ENCODE measurements at places on chromosomes 3 and 15.

GRCh38 chr3:125236331-125236903 lies 23.9 kb upstream of the SLC12A8 start:
- DNase-seq: no peak

DNA sequence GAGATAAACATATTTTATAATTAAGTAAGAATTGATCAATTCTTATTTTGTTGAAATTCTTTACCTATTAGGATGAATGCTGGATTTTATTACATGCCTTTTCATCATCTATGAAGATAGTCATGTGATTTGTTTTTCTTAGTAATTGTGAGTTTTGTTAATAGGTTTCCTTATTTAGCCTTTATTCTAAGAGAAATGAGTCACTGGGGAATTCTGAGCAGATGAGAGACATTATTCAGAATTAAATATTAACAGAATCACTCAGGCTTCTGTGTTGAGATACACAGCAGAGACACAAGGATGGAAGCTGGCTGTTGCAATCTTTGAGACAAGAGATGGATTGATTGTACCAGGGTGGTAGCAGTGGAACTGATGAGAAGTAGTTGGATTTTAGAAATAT lies 7.4 kb upstream of the ANO10 start:
- no peak for DNase-seq

DNA sequence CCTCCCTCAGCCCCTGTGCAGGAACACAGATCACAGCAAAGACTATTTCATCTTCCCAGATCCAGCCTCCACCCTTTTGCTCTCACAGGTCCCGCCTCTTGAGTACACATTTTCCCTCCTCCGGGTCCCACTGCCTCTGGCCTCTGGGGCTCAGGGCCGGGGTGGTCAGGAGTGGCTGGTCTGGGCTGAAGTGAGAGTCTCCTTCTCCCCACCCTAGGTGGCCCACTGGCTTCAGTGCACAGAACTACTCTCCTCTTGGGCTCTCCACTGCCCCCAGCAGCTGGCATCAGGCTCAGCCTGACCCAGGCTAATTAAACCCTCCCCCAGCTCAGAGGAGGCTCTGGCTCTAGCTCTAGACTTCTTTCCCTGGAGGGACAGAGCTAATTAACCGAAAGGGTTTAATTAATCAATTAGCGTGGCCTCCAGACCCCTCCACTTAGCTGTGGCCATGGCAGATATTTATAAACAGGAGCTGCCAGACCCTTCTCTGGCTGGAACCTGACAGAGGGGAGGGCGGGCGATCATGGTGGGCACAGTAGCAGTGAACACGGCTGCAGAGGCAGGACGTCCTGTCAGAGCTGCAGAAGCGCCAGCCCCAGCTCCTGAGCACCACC lies 15.1 kb downstream of the DUSP7 start:
- no peak for DNase-seq

DNA sequence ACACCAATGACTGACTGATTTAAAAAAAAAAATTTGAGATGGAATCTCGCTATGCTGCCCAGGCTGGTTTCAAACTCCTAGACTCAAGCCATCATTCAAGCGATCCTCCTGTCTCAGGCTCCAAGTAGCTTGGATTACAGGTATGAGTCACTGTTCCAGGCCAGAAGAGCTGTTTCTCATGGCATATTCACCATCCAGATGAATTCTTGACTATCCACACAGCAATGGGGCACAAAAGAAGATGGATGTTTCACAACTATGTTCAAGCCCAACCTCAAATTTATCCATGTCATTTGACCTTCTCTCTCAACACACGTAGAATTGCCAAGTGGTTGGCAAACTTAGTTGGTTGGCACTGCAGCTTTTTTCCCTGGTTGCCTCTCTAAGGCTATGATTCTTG lies 40.6 kb downstream of the PRICKLE2 start:
- no peak for DNase-seq

DNA sequence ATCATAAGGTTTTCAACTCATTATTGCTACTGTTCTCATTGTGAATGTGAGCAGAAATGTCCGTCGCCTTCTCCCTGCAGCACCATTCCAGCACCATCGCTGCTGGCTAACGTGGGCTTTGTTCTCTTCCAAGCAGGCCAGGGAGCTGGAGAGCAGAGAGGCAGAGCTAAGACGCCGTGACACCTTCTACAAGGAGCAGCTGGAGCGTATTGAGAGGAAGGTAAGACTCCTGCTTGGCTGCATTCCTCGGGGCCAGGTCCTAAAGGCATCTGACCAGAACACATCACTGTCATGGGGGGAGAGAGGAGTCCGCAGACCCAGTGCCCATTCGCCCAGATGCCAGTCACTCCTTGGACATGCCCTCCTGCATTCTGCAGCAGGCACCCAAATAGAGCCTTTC lies 130.4 kb upstream of the PLXNA1 start:
- no peak for DNase-seq

DNA sequence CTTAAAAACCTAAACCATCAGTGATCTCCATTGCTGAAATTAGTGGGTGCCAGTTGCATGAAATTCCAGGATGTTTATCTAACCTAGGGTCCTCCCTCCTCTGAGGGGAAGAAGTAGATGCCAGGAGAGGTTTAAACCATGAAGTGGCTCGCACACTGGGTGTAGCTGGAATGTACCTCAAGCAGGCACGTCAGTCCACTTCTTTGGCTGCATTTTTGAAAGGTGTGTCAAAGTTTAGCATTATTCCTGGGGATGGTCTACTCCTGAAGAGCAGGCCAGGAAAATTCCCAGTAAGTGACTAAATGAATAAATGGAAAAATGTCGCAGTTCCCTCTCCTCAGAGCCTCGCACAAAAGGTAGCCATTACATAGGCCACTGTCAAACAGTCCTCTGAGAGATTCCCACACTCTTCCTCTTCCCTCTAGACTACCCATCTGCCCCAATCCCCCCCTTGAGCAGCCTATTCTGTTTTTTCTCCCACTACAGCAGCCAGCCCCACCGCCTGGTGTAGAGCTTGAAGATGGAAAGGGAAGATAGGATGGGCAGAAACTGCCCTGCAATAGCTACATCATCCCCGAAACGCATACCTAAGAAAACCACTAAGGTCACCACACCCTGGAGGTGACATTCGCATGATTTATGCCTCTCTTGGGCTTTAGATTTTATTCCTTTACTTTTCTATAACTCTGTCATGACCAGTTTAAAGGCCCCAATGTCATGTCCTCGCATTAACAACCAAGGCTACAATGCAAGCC lies 655 bp upstream of the TMOD3 start:
- no peak for DNase-seq

DNA sequence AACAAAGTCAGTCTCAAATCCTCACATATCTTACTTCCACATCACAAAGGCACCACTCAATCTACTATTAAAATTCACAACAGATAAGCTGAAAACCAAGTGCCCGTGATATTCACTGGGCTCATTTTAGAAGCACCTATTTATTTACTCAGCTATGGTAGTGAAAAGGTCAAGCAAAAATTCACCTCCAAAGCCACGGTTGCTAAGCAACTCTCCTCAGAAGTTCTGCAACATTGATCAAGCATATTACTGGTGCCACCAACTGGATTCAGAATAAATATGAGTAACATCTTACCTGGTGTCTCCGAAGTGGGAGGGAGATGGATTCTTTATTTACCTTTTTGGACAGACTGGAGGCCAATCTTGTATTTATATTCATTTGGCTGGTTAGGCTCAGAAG lies 714.8 kb downstream of the FHIT start:
- DNase-seq: no peak

DNA sequence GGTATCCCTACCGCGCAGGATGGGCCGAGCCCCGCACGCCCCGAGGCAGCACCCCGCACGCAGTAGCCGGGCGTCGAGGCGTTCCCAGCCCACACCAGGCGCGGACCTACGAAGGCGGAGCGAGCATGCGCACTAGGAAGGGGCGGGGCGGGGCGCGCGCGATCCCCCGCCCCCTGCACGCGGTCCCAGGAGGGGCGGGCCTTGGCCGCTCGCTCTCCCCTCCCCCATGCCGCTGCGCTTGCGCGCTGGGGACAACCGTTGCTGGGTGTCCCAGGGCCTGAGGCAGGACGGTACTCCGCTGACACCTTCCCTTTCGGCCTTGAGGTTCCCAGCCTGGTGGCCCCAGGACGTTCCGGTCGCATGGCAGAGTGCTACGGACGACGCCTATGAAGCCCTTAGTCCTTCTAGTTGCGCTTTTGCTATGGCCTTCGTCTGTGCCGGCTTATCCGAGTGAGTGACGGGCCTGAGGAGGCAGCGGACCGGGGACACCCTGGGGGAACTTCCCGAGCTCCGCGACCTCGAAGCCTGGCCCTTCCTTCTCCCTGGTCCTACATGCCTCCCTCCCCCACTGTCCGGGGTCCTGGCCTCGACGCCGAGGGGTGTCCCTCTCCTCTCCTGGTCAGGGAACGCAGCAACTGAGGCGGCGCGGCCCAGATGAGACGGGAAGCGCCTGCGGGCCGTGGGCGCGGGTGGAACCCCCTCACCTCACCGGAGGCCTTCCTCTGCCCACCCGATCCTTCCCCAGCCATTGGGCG lies at the start of gene SPESP1:
TSS of gene SPESP1 (plus strand) at position 258 of the 755 bp plus-strand sequence. CDS start at position 387, 129 bp downstream.
- peak; percentile 79 for DNase-seq

DNA sequence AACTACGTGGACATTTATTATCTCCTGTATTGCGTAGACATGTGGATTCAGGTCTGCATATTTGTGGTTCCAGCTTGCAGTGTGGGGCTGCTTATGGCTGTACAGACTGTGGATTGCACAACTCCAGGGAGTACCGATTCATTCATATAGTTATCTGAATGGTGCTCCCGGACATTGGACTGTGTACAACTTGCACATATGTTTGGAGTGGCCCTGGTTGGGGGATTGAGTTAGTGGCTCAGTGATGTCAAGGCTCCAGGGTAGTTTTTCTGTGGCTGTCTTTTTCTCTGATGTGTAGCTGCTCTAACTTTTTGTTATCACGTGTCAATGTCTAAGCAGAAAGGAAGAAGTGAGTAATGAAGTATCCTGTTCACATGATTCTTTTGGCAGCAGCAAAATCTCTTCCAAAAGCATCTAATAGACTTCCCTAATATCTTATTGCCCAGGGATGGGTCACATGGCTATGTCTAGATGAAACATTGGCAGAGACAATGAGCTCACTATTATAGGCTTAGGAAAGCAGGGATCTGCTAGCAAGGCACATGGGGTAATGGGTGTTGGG lies 15.8 kb downstream of the ST3GAL6 start:
- no peak for DNase-seq

DNA sequence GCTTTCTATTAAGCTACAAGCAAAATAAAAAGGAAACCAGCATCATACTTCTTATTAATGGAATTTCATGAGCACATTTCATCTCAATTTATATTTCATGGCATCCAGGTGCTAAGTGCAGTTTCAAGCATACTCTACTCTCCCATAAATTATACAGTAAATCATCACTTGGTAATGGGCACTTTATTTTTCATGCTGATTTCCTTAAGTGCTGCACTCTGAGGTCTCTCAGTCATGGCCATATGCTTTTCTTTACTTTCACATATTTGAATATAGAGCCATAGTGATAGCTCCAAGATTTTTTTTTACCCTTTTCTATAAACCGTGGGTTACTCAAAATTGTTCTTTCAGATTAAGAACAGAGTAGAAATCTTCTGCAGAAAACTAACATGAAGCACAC lies 1505.7 kb upstream of the CADM2 start:
- DNase-seq: no peak

DNA sequence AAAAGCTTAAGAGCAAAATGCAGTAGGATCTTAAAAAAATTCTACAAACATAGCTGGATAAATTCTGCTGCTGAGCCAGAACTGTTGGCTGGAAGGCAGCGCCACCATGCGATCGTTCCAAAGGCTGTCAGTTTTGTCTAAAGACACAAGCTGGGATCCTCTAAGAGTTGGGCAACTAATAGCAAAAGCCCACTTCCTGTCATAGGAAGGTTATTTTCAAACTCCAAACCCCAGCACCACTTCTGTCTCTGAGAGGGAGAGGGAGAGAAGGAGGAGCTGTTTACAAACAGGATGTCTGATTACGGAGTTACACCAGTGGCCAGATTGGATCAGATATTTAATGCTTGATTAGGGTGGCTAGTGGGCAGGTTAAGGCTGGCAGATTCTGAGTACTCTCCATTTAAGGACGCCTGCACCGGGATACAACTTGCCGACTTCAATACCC lies 44.0 kb downstream of the EIF4E3 start:
- DNase-seq: no peak

GRCh38 chr3:56928379-56929068 lies 126.8 kb upstream of the ARHGEF3 start:
- DNase-seq: no peak
